ENCODE measurements at places on chromosomes 3 and 15.
A peak's percentile ranks its signal among the peaks of the same experiment; 100 is the strongest.

GRCh38 chr3:66712210-66712609 is 211.4 kb upstream of the LRIG1 start:
- DNase-seq: no peak

GRCh38 chr3:59469948-59470723 is 420.3 kb upstream of the CFAP20DC start:
- peak; percentile 32 for DNase-seq

GRCh38 chr15:78810362-78811123 is 721 bp downstream of the ADAMTS7 start:
- peak; percentile 19 for DNase-seq

DNA sequence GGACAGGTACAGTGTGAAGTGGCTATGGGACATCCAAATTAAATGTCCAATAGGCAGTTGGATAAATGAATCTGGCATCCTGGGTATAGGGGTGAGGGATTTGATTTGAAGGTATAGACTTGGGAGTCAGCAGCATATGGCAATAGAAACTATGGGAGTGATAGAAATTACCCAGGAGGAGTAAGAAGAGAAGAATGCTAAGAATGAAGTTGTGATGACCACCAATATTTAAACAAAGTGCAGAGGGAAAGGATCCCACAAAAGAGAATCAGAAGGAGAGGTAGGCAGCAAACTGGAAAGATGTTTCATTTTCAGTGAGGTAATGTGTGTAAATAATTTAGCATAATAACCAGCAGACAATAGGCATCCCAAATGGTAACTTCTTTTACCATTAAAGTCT is 13.8 kb upstream of the MSL2 start:
- peak; percentile 50 for DNase-seq

GRCh38 chr15:25954398-25954797 is 91.3 kb upstream of the ATP10A start:
- no peak for DNase-seq

DNA sequence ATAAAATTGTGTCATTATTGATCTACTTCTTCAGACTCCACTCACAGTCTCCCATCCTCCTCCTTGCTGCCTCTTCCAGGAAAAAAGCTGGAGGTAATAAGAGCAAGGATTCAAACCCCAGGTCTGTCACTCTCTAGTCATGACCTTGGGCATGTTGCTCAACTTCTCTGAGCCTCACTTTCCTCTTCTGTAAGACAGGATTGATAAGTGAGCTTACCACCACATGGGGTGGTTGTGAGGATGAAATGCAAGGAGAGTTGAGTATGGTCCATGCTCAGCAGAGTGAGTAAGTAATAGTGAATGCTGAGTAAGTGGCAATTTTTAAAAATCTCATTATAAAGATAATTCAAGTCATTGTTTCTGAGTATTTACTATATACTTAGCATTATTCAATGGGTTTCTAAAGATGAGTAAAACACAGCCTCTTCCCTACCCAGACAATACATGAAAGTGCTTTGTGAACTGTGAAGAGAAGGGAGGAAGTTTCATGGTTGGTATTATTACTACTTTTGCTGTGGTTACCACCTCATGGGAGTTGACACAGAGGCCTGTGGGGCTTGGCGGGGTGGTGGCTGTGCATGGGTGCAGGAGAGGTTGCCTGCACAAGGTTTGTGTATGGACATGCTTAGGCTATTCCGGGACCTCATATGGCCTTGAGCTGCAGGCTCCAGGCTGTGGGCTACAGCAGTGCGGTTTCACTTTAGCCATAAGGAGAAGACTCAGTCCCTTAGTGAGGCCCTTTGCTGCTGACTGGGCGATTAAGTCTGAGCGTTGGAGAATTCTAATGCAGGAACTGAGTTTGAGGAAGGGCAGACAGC is 30.0 kb downstream of the SLC6A11 start:
- DNase-seq: no peak

DNA sequence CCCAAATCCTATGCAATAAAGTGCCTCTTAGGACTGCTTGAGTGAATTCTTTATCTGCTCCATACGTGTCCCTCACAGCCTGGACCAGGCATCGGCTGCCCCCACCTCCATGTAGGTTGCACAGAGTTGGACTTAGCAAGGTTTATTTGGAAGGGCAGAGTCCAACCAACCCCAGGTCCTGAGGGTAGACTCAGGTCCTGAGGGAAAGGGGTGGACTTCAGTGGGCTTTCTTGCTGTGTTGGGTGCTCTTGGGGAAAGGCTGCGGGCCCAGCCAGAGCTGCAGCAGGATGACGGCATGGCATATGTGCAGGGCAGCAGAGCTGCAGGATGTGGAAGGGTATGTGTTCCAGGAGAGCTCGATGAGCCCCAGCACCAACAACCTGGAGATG is 6.5 kb downstream of the ALG3 start:
- no peak for DNase-seq

- peak; percentile 38 for DNase-seq
Measured at GRCh38 chr15:38187630-38188313, 64.9 kb upstream of the SPRED1 start.

GRCh38 chr15:90035095-90035839 is 34.1 kb downstream of the ZNF710 start:
- DNase-seq: no peak
